Smooth muscle cell of the coronary artery (primary cell): ENCODE measurements at places on chromosomes 3 and 15. TPM values are rescaled to one million over a fixed set of nuclear protein-coding genes. Genes with fewer than 3 reads are reported as not detected.

ALS2CL gene
- total RNA-seq, result 0.94 and 1.9 TPM in 2 replicates

IMPG2 gene
- 0.23 and 0.35 TPM in 2 replicates for total RNA-seq

CCR9 gene
- total RNA-seq, result not detected in 2 replicates

FAM43A gene
- 9.8 and 37.3 TPM in 2 replicates for total RNA-seq

IGSF11 gene
- total RNA-seq, result 0.08 and 0.12 TPM in 2 replicates
